ENCODE measurements at places on chromosomes 12 and 14.

DNA sequence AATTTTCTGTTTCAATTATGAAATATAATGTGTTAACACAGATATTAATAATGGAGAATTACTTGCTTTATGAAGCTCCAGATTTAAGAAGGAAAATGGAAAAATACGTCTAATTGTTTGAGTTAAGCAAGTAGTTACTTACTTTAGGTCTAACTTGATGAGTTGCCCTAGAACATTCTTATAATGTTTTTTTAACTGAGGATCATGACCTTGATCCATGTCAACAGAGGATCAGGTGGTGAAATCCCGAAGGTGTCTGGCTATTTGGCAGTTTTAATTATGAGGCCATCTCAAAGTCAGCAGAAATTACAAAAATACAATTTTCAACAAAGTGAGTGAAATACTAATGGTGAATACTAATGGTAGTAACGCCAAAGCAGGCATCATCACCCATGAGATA, 57.0 kb upstream of the REP15 start:
- DNase-seq: no peak

DNA sequence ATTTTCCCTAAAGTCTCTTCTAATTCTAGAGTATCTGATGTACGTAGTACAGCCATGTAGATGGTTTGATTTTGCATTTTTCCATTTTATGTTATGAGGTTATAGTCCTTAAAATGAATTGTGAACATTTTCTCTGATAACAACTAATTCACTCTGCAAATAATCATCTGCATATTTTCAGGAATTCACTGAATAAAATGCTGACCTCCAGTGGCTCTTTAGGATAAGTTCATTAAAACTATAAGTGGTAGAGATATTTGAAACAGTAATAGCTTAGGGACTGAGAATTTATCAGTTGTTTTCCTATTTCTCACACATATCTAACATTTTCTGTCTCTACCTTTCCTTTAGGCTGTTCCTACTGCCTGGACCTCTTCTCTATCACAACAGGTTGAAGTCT, 4.4 kb downstream of the MSRB3 start:
- DNase-seq: no peak

- no peak for DNase-seq
Measured at GRCh38 chr12:132453361-132454192, 36.4 kb upstream of the FBRSL1 start.

- DNase-seq: no peak
Measured at GRCh38 chr12:3223601-3224529, 146.7 kb downstream of the TSPAN9 start.

DNA sequence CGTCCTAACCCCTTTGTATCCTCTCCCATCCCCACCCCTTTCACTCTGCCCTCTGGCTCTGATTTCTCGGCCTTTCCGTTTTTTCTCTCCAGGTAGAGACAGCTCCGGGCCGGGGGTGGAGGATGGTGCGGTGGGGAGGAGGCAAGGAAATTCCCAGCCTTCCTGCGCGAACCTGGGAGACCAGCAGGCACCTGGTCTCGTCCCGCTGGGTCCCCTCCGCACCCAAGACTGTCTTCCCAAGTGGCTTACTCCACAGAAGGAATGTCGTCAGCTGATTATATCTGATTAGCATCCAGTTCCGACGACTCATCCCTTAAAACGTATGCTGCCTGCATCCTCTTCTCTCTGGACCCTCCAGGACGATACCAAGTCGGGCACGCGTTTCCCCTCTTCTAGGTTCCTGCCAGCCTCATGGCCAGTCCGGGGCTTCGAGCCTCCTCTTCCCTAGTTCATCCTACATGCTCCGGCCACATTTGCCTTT, 42.2 kb upstream of the CAPRIN2 start:
- no peak for DNase-seq

DNA sequence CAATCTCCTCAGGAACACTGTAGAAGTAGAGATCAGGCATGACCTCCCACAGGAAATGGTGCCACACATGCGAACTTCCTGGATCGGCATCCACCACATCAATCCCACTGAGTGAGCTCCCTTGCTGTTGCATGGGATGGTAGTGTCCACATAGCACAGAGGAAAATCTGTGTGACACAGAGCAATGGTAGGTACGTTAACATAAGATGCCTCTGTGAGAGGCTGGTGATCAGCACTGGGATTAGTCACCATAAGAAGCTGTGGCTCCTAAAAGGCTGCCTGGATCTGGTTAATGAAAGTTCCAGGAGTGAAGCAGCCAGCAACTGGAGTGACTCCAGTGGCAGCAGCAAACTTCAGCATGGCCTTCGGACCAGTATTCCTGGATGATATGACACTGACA, 21.8 kb downstream of the WDHD1 start:
- no peak for DNase-seq

- no peak for DNase-seq
Measured at GRCh38 chr12:124248941-124249825, 45.7 kb upstream of the RFLNA start.

DNA sequence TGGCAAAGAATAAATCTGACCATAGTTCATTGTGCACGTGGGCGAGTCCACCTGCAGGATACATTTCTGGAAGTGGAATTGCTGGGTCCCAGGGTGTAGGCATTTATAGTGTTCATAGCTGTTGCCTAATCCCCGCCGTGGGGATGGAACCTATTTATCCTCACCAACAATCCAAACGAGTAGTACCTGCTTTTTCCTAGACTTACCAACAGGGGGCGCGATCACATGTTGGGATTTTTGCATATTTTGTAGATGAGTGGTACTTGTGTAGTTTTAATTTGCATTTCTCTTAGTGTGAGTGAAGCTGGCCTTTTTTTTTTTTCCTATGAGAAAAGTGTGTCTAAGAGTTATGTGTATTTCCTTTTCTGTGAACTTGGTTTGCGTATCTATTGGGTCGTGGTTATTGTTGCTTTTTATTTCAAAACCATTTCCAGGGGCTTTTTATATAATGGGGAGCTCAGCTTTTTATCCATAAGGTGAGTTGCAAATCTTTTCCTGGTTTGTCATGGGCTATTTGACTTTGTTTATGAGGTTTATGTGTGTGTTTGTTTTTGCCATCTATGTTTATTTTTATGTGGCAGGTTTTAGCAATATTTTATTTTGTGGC, 67.2 kb downstream of the CCDC92 start:
- peak; percentile 35 for DNase-seq

DNA sequence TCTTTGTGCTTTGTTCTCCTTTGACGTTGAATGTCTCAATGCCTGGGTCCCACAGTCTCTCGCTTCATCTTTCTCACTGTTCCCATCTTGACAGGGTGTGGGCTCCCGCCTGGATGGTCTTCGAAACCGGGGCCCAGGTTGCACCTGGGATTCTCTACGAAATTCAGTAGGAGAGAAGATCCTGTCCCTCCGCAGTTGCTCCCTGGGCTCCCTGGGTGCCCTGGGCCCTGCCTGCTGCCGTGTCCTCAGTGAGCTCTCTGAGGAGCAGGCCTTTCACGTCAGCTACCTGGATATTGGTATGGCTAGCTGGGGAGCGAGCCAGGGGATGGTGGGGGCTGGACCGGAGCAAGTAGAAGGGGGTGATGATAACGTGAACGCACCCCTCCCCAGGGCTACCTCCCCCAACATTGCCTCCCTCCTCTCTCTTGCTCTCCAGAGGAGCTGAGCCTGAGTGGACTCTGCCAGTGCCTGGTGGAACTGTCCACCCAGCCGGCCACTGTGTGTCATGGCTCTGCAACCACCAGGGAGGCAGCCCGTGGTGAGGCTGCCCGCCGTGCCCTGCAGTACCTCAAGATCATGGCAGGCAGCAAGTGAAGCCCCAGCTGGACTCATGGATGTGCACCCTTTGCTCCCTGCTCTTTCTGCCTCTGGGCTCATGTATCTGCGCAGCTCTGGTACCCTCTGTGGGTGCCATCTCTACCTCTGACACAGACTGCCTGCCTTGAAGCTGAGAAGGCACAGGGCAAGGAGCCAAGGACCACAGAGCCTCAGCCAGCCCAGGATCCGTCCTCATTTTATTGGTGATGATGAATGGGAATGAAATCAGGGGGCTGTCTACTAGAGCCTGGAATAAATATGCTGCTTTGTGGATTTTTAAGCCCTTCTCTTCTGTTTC, 1.5 kb downstream of the NPFF start:
- DNase-seq: no peak

- DNase-seq: no peak
Measured at GRCh38 chr12:104667139-104667538, 210.4 kb downstream of the CHST11 start.

DNA sequence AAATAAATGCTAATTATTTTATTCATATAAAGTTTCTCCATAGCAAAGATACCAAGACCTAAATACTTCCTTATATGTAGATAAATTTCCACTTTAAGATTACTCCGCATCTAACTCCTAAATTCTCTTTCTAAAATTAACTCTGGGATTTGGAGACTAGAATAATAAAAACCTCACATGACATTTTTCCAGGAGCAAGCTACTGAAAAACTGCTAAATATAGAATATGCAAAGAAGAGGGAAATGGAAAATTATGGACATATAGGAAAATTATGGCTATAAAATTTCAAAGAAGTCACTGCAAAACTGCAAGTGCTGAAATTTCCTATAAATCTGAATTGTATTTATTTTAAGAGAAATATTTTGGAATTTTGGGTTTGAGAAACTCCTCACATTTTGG, 186.2 kb downstream of the DUSP6 start:
- no peak for DNase-seq

GRCh38 chr12:91370086-91370868, 187.7 kb upstream of the DCN start:
- DNase-seq: no peak

- DNase-seq: no peak
Measured at GRCh38 chr12:127214186-127214585, 1052.8 kb upstream of the TMEM132C start.

DNA sequence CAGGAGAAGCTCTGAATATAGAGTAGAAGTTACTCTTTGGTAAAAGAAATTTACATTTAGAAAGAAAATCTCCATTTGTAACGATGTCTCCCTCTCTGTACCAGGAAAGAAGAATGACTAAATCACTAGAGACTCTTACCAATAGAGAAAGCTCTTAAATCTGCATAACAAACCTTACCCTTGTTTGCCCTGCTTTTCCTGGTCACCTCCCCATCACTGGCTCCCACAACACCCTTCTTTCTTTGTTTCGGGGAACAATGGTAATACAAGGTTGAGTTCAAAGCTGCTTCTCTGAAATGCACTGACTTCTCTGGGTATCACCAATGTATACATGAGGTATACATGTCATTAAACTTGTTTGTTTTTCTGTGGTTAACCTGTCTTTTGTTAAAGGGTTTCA, 351.1 kb upstream of the FLRT2 start:
- DNase-seq: no peak

DNA sequence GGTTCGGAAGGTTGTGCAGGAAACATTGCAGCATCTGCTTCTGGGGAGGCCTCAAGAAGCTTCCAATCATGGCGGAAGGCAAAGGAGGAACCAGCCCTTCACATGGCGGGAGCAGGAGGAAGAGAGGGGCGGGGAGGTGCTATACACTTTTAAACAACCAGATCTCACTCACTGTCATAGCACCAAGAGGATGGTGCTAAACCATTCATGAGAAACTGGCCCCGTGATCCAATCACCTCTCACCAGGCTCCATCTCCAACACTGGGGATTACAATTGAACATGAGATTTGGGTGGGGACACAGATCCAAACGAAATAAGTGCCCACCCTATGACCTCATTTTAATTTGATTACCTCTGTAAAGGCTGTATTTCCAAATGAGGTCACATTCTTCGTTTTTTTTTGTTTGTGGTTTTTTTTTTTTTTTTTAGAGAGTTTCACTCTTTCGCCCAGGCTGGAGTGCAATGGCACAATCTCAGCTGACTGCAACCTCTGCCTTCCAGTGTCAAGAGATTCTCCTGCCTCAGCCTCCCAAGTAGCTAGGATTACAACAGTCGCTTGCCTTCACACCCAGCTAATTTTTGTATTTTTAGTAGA, 11.4 kb upstream of the ORAI1 start:
- DNase-seq: no peak

- no peak for DNase-seq
Measured at GRCh38 chr14:26984311-26985177, 386.7 kb upstream of the NOVA1 start.

DNA sequence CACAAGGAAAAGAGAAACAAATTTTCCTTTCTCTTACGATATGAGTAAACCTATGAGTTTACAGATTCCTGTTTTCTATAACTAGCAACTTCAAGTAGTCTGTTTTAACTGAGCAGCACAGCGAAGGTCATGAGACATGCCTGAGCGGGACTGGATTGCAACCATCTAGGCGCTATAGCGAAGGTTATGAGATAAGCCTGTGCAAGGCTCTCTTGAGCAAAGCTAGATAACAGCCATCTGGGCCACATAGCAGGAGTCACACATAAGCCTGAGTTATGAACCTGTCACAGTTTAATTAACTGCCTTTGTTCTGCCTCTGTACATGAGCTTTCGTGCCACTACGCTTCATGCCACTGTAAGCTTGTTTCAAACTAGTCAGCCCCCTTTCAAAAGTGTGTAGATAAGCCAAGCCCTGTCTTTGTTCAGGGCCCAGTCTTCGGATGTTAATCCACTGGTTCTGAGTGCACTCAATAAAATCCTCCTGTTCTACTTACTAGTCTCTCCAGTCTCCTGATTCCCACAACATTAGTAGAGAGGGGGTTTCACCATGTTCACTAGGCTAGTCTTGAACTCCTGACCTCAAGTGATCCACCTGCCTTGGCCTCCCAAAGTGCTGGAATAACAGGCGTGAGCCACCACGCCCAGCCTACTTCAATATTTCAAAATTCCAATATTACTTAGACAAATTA, 47.1 kb downstream of the SEC23A start:
- DNase-seq: no peak

DNA sequence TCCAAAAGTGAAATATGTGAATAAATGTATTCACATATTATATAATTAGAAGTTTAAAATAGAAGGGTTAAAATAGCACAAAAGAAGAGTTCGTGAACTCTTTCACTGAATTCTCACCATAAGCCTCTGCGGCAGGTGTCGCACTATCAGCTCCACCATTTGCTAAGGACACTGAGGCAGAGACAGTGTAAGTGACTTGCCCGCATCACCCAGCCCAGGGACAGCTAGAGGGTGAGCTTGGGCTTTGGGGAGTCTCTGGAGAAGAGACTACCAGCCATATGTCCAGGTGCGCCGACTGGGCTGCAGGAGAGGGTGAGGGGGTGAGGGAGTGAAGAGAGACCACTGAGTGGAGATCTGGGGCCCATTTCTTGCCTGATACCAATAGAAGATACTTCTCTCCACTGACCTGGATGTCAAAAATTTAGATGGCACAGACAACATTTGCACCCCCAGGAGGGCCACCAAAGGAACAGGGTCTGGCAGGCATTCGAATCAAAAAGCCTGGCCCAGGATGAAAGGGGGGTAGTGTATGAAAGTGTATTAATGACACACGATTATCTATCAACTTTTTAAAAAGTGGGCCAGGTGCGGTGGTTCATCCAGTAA, 28.5 kb downstream of the FAIM2 start:
- DNase-seq: no peak

- DNase-seq: no peak
Measured at GRCh38 chr12:68482660-68483059, 128.0 kb upstream of the RAP1B start.

All from stimulated activated CD4-positive, alpha-beta T cell treated with anti-CD3 and anti-CD28 coated beads, Interleukin-1b, Interleukin-23, amount 100 ng/mL, for 24 hours (primary cell).